ENCODE measurements at places on chromosomes 4 and X.

DNA sequence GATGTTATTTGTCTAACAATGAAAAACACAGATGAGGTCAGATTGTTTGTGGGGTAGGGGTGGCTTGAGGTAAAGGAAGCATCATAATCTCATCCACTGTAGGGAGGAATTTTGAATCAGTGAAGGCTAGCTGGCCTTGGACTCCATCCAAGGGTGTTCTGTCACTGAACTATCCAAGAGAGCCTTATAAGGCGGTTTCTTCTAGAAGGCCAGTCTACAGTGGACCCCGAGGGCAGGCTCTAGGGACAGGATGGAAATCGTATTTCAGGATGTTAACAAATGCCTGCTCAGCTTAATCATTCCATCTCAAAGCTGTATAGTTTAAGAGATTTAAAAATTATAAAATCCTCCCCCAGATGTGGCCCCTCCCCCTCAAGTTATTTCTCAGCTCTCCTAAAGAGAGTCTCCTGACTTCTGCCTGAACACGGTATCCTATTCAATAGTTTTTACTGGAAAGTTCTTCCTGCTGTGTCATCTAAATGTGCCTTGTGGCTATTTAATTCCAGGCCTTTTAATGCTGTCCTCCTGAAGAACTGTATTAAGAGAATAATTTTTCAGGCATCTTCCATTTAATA is 8.0 kb downstream of the IGFBP7 start:
- DNase-seq = no peak

- DNase-seq = no peak
Measured at GRCh38 chrX:47649781-47650163, 591 bp downstream of the ELK1 start.

DNA sequence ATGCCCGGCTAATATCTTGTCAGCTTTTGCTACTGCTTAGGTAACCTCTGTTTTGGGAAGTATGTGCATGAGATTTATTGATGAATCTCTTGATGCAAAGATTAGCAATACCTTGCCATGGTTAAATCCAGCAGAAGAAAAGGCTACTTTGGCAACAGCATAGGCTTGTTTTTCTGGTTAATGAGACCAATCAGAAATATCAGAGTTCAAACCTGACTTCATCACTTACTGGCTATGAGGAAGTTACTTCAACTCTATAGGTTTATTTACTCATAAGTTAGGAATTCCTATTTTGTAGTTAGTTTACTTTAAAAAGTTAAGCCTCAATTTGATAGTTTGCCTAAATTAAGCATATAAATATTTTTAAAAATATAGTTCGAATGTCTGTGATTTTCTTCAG is 93.1 kb downstream of the PDLIM5 start:
- no peak for DNase-seq

GRCh38 chr4:61407642-61408618 is 207.8 kb downstream of the ADGRL3 start:
- no peak for DNase-seq

GRCh38 chr4:95284655-95285054 is 264.1 kb downstream of the UNC5C start:
- no peak for DNase-seq

GRCh38 chrX:34880656-34881055 is 61.9 kb upstream of the FAM47B start:
- DNase-seq = no peak

DNA sequence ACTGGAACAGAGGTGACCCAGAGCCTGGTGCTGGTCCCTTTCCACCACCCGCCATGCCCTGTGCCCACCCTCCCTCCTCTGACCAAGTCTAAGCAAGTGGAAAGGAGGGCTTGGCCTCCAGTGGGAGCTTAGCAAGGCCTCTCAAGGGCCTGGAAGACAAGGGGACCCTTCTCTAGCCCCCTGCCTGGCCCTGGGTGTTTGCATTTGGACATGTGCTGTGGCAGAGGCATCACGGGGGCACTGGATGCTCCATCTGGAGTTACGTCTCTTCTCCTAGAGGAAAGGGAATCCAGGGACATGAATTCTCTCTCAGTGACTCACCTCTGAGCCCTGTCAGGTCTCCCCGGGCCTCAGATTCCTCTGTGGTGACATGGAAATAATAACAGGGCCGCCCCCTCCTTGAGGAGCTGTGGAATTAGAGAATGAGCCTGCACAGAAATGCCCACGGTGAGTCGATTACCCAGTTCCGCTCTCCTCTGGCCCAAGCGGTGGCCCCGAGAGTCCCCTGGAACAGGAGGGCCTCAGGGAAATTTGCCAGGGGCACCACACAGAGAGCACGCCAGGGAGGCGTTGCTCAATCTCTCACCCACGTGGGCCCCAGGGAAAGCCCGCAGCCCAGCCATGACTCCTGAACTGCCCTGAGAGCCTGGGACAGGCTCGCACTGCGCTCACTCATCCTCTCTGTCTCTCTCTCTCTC is 189.6 kb downstream of the BCOR start:
- DNase-seq = no peak

GRCh38 chr4:138697851-138698250 is 317.7 kb upstream of the NOCT start:
- DNase-seq = no peak

DNA sequence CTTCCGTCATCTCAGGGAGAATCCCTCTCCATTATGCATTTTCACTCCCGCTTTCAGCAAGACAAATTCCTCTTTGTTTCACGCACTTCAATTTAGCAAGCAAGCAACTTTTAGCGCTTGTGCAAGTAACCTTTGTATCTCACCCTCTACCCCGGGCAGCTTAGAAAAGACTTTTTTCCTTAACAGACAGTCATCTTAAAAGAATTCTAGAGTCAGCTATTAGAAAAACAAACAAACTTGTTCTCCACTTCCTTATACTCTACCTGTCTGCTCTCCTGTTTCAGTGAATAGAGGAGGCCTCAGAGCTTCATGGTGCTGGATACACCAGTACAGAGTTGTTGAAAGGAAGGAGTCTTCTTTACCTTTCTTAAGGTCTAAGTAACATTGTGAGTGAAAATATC is 12.1 kb downstream of the TIGD2 start:
- DNase-seq = no peak

DNA sequence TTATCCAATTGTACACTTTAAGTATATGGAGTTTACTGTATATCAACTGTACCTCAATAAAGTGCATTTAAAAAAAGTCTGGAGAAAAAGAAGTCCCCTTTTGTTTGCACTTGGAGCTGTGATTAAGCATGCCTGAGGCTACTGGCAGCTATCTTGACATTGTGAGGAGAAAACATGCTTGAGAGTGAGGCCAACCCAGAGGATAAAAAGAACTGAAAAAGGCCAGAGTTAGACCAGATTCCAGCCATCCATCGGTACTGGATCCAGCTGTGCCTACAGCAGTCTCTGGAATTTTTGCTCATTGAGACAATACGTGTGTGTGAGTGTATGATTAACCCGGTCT is 57.4 kb downstream of the LGI2 start:
- no peak for DNase-seq

DNA sequence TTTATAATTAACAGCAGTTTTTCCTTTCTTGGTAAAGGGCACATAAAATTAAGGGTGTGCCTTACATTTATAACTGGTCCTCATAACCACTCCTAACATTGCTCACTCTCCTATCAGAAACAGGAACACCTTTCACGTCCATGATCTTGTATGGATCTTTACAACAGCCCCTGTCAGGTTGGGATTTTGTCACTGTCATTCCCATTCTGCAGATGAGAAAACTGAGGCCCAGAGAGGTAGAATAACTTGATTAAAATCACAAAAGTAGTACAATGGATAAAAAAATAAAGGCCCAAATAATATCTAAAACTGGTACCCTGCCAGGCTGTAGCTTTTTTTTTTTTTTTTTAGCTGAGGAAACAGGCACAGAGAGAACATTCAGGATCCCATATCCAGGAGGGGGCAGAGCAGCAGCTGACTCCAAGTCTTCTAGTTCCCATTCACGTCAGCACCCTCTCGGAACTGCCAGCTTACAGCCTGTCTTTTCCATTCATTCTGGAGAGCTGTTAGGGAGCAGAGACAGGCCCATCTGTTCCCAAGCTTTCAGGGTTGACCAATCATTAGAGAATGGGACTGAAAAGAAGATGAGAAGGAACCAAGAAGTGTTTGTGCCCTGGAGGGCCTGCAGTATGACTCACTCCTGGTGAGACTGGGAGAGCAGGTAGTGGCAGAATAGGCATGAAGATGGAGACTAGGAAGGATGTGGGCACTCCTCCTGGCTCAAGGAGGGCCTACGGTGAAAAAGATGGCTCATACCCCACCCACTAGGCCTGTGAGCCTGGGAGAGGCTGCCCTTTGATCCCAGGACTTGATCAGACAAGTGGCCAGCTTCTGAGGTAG is 7.3 kb downstream of the SUV39H1 start:
- no peak for DNase-seq

GRCh38 chrX:108582151-108582550 is 142.5 kb downstream of the COL4A5 start:
- no peak for DNase-seq

- DNase-seq = no peak
Measured at GRCh38 chr4:124266721-124267120, 445.8 kb downstream of the ANKRD50 start.

DNA sequence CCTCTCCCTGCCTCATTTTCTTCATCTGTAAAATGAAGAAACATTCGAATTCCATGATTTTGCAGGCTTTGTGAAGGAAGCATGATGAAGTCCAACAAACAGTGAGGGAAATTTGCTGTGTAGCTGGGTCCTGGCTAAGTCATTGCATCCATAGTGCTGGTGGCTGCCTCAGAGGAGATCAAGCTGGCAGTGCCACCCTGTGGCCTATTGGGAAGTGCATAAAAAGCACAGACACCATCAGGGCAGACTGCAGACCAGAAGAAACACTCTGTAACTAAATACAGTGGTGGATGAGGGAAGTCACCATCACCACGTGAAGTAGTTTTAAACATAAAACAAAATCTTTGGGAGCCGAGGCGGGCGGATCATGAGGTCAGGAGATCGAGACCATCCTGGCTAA is 40.7 kb upstream of the DDX3X start:
- DNase-seq = no peak

DNA sequence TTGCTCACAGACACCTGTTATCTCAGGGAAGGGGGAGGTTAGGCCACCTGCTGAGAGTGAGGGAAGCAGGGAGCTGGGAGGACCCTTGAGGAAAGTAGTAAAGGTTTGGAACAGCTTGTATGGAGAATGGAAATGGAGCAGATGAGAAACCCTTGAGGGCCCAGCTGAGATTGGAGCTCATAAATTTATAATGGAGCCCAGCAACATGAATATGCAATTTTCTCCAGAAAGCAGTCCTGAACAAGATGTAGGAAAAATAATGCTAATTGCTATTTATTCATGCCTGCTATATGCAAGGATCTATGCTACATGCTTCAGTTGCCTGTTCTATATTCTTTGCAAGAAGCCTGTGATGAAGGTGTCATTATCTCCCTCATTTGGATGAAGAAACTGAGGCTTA is 67.5 kb upstream of the LEF1 start:
- no peak for DNase-seq

GRCh38 chr4:175271010-175271630 is 353.0 kb downstream of the ADAM29 start:
- no peak for DNase-seq

GRCh38 chrX:103913356-103914020 is 48.9 kb upstream of the TMSB15B start:
- DNase-seq = no peak

DNA sequence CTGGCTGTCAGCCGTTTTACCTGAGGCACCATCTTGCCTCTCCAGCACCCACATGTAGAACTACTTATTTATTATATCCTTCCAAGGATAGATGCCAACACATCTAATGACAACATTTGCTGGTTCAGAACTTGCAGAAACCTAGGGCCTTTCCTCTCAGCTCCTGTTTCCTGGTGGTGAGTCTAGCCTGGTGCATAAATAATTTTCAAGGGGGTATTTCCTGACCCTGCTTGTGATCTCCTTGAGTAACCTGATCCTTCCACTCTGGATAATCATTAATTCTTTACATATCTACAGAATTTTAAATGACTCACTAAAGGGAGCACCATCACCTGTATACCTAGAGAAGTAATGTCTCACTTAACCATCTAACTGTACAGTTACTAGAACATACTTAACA is 153.4 kb downstream of the PPARGC1A start:
- no peak for DNase-seq

DNA sequence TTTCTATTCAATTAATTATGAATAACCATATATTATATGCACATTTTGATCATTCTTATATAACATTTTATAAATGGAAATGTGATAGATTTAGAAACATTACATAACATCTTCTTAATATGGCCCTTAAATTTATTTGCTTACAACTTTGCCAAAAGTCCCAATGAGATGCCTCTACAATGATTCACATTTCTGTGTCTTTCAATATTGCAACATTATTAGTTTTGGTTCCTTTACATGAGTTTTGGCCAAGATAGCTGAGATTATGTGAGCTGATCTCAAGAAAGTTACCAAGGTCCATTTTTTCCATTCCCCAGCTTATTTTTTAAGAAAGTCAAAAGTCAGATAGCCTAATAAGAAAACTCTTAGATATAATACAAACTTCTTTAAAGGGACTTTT is 361.2 kb downstream of the PCDH7 start:
- no peak for DNase-seq

- no peak for DNase-seq
Measured at GRCh38 chr4:121370729-121371325, 10.0 kb downstream of the QRFPR start.

DNA sequence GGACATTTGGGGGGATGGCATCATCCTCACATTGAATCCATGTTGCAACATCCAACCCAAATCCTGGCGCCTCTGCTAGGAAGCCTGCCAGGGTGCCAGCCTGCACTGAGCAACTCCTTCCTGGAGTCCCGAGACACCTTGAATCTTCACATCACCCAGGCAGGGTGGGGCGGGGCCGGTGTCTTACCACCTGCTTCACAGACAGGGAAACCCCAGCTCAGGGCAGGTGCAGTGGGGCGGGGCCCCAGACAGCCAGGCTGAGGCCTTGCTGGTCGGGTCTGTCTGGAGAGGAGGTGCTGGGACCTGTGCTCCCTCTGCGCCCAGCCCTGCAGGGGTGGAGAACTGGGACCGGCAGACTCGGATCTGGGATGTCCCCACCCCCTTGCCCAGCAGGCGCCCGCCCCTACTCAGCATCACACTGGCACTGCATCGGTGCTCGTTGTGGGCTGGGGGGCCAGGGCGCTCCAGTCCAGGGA is 31.5 kb upstream of the HTRA3 start:
- no peak for DNase-seq

- no peak for DNase-seq
Measured at GRCh38 chrX:129781134-129781672, 1.5 kb downstream of the SASH3 start.

- no peak for DNase-seq
Measured at GRCh38 chr4:22510750-22511149, 5.1 kb downstream of the ADGRA3 start.

GRCh38 chrX:55668084-55668483 is 44.9 kb downstream of the FOXR2 start:
- no peak for DNase-seq

GRCh38 chr4:37324546-37324945 is 80.0 kb downstream of the NWD2 start:
- no peak for DNase-seq

- DNase-seq = no peak
Measured at GRCh38 chr4:96343836-96344235, 503.9 kb downstream of the PDHA2 start.

Measured in cerebellar nuclear complex (tissue), 1 donor.